Stomach (tissue), 19 donors: ENCODE measurements at places on chromosomes 4 and X. TPM values are rescaled to one million over a fixed set of nuclear protein-coding genes. Genes with fewer than 3 reads are reported as not detected.

DNA sequence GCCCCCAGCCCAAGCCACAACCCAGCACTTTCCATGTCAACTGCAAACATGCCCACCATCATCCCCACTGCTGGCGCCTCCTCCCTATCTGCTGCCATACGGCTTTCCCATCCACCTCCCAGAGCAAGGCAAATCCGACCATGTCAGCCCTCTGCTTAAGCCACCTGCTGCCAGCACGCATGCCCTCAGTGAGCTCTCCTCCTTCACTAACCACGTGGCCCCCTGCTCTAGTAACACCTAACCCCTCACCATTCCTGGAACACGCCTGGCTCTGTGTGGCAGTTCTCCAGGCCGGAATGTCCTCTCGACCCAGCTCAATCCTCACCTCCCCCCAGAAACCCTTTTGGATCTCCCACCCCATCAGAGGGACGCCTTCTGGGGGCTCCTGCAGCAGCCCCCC is 17.4 kb downstream of the BCAP31 start:
- H3K27ac ChIP-seq: no peak overlapping the region
- no peaks in the 10 kb centered on the region for H3K27me3 ChIP-seq
- DNase-seq: no peak
- peaks cover 6% of the 10 kb centered on the region for H3K4me1 ChIP-seq
- no peaks in the 10 kb centered on the region for H3K36me3 ChIP-seq
- no peak overlapping the region for H3K4me3 ChIP-seq

DNA sequence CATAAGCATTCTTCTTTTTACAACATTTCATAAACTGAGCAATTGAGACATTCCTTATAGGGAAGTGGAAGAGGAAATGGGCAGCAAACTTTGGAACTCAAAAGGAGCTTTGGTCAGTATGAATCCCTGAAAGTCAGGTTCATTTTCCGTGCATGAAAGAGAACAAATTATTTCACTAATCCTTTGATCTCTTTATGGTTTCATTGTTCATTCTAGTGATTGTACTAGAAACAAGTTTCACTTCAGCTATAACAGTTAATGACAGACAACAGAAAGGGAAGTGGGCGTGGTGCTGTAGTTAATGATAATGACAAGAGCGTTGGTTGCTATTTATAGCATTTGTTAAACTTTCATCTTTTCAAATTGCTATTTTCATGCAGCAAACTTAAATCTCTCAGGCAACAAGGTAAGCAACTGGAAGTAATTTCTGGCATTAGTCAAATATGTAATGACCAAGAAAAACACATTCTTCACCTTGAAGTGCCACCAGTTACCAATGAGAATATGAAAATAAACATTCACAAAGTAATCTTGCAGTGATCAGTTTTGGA is 98.4 kb downstream of the AREG start:
- no peak overlapping the region for H3K27ac ChIP-seq
- no peak for DNase-seq
- no peak overlapping the region for H3K4me3 ChIP-seq
- H3K36me3 ChIP-seq: no peaks in the 10 kb centered on the region

The EMCN gene
- 1.9 TPM for polyA plus RNA-seq

DNA sequence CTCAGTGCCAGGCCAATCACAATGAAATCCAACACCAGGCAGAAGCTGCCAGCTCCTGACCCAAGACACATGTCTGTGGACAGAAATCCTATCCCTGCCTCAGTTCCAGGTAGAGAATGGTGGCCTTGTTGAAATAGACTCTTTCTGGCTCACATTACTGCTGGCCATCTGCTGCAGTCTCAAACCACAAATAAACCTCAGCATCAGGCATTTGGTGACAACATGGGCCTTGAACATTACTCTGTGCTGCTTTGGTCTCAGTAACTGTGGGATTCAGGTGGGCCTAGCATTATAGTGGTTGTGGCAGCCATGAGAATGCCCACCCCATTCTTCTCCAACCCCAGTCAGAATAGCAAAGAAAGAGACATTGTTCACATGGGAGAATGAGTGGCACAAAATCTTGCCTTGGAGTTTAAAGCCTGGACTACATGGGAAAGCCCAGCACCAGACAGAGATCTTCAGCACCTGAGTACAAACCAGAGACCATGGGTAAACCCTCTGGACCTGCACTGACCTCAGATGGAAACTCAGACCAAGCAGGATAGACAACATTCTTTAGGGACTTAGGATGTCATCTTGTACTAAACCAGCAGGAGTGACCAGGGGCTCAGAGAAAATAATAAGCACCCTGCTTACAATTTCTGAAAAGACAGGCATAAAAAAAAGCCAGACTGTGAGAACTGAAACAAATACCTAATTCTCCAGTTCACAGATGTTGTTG is 50.4 kb upstream of the TRAM1L1 start:
- H3K27ac ChIP-seq: no peak overlapping the region
- H3K4me1 ChIP-seq: no peaks in the 10 kb centered on the region
- no peaks in the 10 kb centered on the region for H3K27me3 ChIP-seq
- no peaks in the 10 kb centered on the region for H3K36me3 ChIP-seq

The SPATA4 gene
- polyA plus RNA-seq: not detected
